ENCODE measurements at places on chromosomes 4 and X. TPM values are rescaled to one million over a fixed set of nuclear protein-coding genes. Genes with fewer than 3 reads are reported as not detected.
A peak's percentile ranks its signal among the peaks of the same experiment; 100 is the strongest.

- DNase-seq: peak; percentile 24
- no peaks in the 10 kb centered on the region for H3K36me3 ChIP-seq
- H3K27ac ChIP-seq: no peak overlapping the region
- no peaks in the 10 kb centered on the region for H3K4me1 ChIP-seq
These were observed 10.5 kb downstream of the NELFA start for GRCh38 chr4:1998296-1998695.

PASD1 gene
- not detected for total RNA-seq

GRCh38 chrX:51834076-51834475 lies 59.3 kb upstream of the MAGED1 start:
- H3K4me3 ChIP-seq: no peak overlapping the region
- H3K27me3 ChIP-seq: no peaks in the 10 kb centered on the region
- no peak overlapping the region for H3K27ac ChIP-seq
- H3K4me1 ChIP-seq: no peaks in the 10 kb centered on the region
- DNase-seq: no peak

DNA sequence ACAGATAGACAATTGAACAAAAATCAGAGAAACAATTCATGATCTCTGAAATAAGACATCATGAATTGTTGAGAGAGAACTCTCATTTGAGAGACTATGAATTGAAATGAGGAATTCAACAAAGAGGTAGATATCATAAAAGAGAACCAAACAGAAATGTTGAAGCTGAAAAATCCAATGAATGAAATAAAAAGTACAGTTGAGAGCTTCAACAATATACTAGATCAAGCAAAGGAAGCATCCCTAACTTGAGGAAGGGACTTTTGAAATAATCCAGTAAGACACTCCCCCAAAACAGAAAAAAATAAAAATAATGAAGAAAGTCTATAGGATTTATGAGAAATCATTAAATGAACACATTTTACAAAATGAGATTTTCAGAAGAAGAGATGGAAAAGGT lies 310.0 kb upstream of the PCDH10 start:
- H3K36me3 ChIP-seq: no peaks in the 10 kb centered on the region
- no peak for DNase-seq
- no peak overlapping the region for H3K4me3 ChIP-seq

- no peaks in the 10 kb centered on the region for H3K27me3 ChIP-seq
- H3K27ac ChIP-seq: no peak overlapping the region
- no peaks in the 10 kb centered on the region for H3K36me3 ChIP-seq
- DNase-seq: no peak
These were observed 31.9 kb downstream of the ADD1 start for GRCh38 chr4:2875556-2875955.

DNA sequence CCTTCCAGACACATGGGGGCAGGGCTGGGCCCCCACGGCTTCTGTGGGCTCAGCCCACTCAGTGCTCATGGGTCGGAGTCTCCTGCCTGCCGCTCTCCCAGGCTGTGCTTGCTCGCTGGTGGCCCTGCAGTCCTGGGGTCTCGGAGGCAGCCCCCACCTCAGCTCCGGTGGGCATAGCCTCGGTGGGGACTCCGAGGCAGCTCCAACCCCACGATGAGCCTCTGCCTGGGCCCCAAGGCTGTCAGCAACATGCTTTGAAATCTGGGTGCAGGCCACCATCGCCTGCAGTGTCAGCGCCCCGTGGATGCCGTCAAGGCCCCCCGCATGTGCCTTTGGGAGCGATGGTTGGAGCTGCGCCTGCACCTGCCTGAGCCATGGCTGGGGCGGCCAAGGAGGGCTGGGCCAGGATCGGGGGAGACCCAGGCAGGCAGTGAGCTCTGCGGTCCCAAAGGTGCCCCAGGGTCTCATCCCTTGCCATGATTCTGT lies 30.2 kb upstream of the SPON2 start:
- H3K36me3 ChIP-seq: peaks cover 3% of the 10 kb centered on the region
- H3K27me3 ChIP-seq: no peaks in the 10 kb centered on the region
- DNase-seq: no peak
- peak overlapping the region; percentile 89 for H3K27ac ChIP-seq
- H3K4me3 ChIP-seq: no peak overlapping the region

GRCh38 chrX:46263494-46263893 lies 281.7 kb downstream of the ZNF674 start:
- H3K4me1 ChIP-seq: no peaks in the 10 kb centered on the region
- no peaks in the 10 kb centered on the region for H3K36me3 ChIP-seq
- H3K4me3 ChIP-seq: no peak overlapping the region
- H3K27me3 ChIP-seq: no peaks in the 10 kb centered on the region

DNA sequence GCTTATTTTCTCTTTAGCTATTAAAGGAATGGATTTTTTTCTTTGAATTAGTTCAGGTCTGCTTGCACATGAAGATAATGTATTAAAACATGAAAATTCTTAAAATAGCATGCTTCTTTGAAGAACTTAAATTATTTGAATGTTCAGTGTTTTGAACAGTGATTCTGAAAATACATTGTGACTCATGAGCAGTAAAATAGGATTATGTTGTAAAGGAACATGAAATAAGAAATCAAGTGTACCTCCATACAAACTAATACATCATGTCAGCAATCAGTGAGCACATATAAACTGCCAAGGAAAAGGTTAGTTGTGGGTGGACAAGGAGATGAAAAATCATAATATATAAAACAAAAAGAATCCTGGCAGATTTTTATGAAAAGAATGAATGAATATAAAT lies 66.1 kb downstream of the SNX25 start:
- peak; percentile 36 for DNase-seq
- no peaks in the 10 kb centered on the region for H3K27me3 ChIP-seq
- H3K36me3 ChIP-seq: no peaks in the 10 kb centered on the region
- H3K4me1 ChIP-seq: peaks cover 3% of the 10 kb centered on the region
- H3K27ac ChIP-seq: no peak overlapping the region

GRCh38 chr4:31045724-31046318 lies 325.7 kb downstream of the PCDH7 start:
- no peak overlapping the region for H3K4me3 ChIP-seq
- H3K36me3 ChIP-seq: no peaks in the 10 kb centered on the region
- no peaks in the 10 kb centered on the region for H3K27me3 ChIP-seq
- H3K4me1 ChIP-seq: no peaks in the 10 kb centered on the region
- DNase-seq: peak; percentile 47

SLC26A1 gene
- 0.33 TPM for total RNA-seq
